Glutamatergic neuron (in vitro differentiated cells): ENCODE measurements at places on chromosomes 12 and 14.

GRCh38 chr12:94262228-94263010 lies 114.0 kb downstream of the PLXNC1 start:
- DNase-seq: no peak

DNA sequence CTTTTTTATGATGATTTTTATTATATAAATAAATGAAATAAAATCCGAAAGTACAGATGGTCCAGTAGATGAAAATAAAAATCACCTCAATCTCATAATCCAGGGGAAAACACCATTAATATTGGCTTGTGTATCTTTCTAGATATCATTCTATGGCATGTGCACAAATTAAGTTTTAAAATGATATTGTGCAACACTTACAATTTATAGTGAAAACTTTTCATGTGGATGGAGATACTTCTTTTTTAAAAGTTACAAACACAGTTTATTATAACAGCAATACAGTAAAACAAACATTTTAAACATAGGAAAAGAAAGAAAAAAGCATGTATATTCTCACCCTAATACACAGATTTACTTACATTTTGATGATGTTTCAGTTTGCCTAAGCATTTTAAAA lies 98.9 kb upstream of the RMST start:
- DNase-seq: no peak

DNA sequence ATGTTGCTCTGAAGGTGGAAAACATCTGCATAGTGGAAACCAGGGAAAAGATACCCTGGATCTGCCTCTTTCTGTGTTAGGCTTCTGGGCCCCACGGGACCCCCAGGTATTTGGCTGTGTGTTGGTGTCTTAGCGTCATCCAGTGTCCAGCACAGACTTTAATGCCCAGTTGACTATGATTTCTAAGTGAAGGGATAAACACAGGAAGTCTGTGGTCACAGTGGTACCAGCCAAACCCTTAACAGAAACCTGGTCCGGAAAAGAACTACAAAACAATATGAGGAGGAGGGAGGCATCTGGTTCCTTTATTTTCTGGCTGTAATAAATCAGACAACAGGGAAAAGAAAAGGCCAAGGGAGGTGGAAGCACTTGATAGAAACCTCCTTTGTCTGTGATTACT lies 56.4 kb downstream of the CMKLR1 start:
- DNase-seq: no peak

DNA sequence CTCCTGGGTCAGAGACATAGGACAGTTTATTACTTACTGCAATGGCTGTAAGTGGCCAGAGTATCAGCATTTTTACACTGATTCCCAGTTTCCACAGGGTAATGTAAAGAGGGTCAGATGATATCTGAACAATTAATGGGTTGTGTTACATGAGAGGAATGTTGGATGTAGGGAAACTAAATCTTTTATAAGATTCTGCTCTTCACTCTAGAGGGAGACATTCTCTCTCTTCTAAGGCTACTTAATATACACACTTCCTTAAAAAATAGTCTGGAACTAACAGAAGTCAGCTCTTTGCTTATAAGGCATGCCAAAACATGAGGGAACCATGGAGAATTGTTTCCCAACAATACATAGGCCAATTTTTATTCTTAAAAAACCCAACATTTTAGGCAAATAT lies 389.8 kb downstream of the ETNK1 start:
- DNase-seq: no peak

DNA sequence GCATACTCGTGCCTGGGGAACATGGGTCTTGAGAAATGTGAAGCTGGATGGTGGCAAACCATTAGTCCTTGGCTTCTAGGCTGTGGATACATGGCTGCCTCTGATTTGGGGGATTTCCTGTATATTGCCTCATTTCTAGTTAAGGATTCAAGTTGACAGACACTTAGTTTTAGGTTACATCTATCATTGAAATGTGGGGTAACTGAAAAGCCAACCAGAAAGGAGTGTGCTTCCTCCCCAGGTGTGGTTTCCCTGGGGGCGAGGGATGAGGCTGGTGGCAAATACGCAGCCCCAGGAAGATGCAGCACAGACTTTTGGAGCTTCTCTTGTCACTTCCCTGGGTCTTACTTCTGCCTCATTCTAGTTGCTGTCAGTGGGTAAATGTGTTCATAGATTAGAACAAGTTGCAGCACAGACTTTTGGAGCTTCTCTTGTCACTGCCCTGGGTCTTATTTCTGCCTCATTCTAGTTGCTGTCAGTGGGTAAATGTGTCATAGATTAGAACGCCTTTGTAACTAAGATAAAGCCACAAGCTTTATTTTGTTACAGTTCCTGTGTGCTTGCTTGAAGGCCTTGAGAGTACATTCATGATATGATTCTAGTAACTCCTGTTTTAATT lies 85.1 kb downstream of the BORCS5 start:
- no peak for DNase-seq

GRCh38 chr14:70663707-70664179 lies 22.0 kb downstream of the TTC9 start:
- DNase-seq: peak; percentile 43

DNA sequence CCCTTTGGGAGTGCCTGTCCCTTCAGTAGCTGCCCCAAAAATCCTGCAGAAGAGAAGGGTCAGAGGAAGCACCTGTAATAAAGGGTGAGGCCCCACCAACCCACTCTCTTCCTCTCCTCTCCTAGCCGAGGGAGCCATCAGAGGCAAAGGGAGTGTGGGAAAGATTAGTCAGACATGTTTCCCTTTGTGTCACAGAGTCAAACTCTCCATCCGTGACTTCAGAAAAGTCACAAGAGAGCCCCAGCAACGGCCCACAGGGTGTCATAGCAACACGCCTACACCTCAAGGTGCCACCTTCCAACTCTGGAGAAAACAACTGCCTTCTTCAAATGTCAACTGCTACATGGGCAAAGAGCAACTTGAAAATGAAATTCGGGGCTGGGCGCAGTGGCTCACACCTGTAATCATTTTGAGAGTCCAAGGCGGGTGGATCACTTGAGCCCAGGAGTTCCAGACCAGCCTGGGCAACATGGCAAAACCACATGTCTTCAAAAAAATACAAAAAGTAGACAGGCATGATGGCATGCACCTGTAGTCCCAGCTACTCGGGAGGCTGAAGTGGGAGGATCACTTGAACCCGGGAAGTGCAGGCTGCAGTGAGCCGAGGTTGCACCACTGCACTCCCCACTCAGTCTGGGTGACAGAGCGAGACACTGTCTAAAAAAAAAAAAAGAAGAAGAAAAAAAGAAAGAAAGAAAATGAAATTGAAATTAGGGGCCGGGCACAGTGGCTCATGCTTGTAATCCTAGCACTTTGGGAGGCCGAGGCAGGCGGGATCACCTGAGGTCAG lies 17.7 kb upstream of the CD27 start:
- no peak for DNase-seq

GRCh38 chr14:103659631-103660030 lies 30.6 kb downstream of the KLC1 start:
- DNase-seq: no peak
